ENCODE measurements at places on chromosomes 16 and 17. TPM values are rescaled to one million over a fixed set of nuclear protein-coding genes. Genes with fewer than 3 reads are reported as not detected.

The ITGAL gene
- not detected for total RNA-seq

The KRTAP1-4 gene
- not detected for total RNA-seq

The ABCC11 gene
- total RNA-seq, result not detected

The NPIPA2 gene
- total RNA-seq, result 0.28 TPM

The CCDC200 gene
- total RNA-seq, result 0.14 TPM

The NAA38 gene
- total RNA-seq, result 63.2 TPM

The SCNN1B gene
- 24.2 TPM for total RNA-seq

The ARHGAP23 gene
- 104 TPM for total RNA-seq

The ZNF200 gene
- total RNA-seq, result 11.6 TPM

The CDK5R1 gene
- 1.4 TPM for total RNA-seq

The SSTR5 gene
- total RNA-seq, result 0.17 TPM

The SLC16A11 gene
- total RNA-seq, result 1.1 TPM

The JUP gene
- 416 TPM for total RNA-seq

The KRTAP4-6 gene
- total RNA-seq, result 0.19 TPM

The CD300E gene
- total RNA-seq, result not detected

The EPOP gene
- 0.65 TPM for total RNA-seq

DNA sequence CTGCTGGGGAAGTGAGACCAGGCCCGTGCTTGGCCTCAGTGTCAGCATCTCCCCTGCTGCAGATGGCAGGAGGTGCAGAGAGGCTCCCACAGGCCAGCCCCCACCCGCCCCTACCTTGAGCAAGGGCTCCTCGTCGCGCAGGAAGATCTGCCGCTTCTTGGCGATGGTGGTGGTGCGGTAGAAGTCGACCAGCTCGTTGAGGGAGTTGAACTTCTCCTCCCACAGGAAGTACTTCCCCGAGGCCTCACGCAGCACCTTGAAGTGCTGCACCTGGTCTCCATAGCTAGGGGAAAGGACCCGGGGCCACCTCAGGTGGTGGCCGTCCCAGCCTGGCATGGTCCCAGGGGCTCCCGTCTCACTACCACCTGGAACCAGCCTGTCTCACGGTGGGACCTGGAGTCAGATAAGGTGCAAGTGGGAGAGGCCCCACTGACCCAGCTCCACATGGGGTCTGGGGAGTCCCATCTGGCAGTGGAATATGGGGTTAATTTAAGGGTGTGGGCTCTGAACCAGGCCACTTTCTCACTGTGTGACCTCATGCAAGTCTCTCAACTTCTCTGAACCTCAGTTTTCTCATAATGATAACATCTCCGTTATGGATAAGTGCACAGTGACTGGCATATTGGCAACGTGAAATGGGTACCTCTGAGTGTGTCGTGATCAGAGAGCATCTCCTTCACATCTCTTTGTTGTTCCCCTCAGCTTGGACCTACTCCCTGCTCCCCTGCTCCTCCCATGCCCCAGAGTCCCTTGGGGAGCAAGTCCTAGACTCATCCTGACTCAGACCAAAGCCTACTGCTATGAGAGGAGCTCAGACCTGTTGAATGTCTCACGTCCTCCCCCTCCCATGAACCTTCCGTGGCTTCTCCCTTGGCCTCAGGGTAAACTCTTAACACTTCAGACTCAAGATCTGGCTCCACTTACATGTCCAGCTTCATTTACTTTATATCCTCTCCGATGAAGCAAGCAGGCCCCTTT, 19.8 kb upstream of the FAM83G start:
- DNase-seq, result no peak

DNA sequence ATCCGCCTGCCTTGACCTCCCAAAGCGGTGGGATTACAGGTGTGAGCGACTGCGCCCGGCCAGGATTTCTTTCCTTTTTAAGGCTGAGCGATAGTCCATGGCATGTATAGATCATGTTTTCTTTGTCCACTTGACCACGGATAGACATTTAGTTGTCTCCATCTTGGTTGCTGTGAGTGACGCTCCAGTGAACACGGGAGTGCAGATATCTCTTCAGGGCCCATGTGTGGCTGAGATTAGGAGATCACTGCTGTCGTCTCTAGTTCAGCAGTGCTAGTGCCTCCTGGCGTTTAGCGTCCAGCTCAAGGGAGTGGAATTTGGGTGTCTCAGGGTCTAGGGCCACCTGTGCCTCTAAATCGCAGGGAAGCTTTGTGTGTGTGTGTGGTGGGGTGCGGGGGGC, 41.5 kb downstream of the ABCC1 start:
- no peak for DNase-seq

- DNase-seq, result peak; percentile 7
These were observed 9.0 kb downstream of the CBFA2T3 start for GRCh38 chr16:88967830-88968588.

DNA sequence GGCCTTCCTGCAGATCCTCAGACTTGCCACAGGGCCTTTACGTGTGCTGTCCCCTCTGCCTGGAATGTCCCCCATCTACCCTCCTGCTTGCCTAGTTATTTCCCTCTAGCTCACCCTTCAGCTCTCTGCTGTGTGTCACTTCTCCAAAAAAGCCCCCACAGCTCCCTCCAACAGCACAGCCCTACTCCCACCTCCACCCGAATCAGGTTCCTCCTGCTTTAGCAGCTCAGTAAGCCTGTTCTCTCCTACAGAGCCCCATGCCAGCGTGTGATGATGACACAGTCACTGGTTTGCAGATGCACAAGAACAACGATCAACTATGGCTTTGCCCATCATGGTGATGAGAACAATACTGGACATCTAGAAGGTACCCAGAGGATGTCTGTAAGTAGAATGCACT, 7.1 kb upstream of the SAMD14 start:
- DNase-seq, result no peak

GRCh38 chr16:50253514-50253910, 12.8 kb upstream of the ADCY7 start:
- no peak for DNase-seq

GRCh38 chr16:9869776-9870175, 312.5 kb downstream of the GRIN2A start:
- DNase-seq, result no peak

GRCh38 chr17:633641-634101, 81.0 kb downstream of the VPS53 start:
- DNase-seq, result peak; percentile 79

DNA sequence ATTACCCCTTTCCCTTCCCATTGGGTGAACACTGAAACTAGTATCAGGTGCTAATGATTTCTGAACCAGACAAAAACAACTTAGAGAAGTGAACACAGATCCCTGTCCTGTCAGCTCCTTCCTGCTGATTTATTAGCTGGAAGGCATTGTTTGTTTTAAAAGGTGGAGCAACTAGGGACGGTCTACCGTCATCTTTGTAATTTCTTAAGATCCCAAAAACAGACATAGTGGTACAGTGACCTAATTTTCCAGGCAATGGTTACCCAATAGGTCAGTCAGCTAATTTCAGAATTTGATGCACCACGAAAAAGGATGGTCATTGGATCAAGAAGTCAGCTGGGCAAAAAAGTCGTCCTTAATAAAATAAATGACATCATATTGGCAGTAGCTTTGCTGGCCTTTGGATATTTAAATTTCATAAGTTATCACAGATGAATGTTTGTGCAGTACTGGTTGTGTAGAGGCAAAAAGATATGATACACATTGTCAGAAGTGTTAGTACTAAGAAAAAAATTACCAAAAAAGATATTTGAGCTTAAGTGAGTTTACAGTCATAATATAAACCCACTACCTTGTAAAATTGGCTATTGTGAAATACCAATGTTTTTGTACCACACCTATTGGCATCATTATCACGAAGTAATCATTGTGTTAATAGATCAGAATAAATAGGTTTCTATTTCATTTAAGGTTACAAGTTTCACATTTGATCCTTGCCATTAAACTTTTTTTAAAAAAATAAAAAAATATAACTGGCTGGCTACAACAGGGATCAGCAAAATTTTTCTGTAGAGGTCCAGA, 27.2 kb upstream of the KCNJ16 start:
- no peak for DNase-seq

DNA sequence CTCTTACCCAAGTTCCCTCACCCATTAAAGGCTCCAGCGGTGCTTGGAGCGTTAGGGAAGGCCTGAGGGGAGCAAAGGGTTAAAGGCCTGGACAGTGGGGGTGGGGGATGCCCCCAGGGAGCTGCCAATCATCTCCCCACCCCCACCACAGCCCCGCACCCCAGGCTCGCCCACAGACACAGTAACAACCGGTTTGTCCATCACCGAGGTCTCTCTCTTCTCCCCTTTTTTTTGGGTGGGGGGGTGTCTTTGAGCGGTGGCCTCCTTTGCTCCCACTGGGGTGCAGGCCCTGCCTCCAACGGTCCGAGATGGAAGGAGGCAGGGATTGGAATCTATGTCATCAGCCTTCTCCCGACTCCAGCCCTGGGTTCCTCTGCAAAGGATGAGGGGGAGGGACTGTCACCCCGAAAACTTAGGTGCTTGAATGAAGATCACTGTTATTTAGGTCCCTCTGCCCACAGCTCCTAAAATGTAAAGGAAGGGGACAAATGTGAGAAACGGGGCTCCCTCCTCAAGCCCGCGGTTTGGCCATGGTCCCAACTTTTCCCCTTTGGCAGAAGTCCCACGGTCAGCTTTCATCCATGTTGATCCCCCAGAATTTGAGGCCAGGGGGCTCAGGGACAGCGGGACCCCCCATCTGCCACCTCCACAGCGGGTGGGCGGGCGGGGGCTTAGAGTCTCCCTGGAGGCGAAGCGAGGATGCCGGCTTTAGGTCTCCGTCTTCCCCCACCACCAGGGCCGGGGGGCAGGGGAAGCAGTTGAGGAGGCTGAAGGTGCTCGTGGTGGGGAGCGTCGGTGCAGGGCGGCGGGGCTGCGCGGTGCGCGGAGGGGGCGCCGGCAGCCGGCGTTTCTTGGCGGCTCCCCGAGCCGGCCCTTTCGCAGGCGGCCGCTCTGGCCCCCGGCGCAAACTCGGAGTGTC, 1.7 kb downstream of the EPOP start:
- no peak for DNase-seq

DNA sequence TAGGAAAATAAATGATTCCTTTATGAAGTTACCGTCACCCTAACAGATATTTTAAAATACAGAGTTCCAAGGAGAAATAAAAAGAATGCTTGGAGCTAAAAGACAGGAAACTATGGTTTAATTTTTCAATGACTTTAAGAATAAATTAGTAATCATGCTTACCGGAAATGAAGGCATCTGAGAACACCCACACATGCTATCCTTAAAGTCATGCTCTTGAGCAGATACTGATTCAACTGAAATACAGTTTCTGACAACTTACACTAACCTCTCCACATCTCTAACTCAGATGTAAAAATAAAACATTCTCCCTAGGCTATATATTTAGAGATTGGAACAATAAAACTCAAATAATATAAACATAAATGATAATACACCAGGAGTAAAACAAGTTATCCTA, 7.8 kb downstream of the PSMD12 start:
- DNase-seq, result no peak

- DNase-seq, result no peak
These were observed 21.7 kb downstream of the KRT23 start for GRCh38 chr17:40915721-40916256.

GRCh38 chr17:18356624-18357023, 6.7 kb downstream of the SHMT1 start:
- DNase-seq, result no peak

GRCh38 chr17:19248151-19248927, 11.2 kb downstream of the EPN2 start:
- no peak for DNase-seq

DNA sequence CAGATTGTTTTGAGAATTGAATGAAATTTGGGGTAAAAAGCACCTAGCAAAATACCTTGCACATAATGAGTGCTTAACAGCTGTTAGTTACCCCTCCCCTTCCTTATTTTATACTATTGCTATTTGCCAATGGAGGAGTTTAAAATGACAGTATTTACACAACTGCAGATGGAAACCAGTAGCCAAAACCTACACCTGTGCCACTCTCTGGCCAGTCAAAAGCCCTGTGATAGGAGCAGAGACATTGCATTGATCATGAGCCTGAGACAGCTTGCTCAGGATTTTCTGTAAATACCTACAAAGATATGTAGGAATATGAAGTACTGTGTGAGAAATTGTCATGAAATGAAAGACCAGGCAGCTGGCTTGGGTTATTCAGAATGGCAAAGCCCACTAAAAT, 115.3 kb upstream of the HLF start:
- DNase-seq, result no peak

GRCh38 chr17:68182940-68183551, 64.8 kb upstream of the AMZ2 start:
- no peak for DNase-seq

GRCh38 chr16:7550096-7550495, 217.5 kb downstream of the RBFOX1 start:
- no peak for DNase-seq

DNA sequence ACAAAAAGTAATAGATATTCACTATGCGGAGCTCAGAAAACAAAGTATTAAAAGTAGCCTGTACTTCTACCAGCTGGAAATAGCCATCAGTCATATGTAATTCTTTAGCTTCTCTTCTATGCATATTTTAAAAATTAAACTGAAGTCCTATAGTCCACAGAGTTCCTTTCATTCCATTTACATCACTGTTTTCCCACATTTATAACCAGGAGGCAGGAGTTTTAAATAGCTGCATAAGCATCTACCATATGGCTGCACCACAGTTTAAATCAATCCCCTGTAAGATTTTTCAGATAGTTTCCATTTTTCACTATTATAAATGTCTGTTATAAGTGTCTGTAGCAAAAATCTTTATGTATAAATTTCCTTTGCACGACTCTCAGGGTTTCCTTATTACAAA, 45.1 kb downstream of the ZFHX3 start:
- no peak for DNase-seq

Measured in dermis blood vessel endothelial cell (primary cell).